ENCODE measurements at places on chromosomes 3 and 15.

- no peak for DNase-seq
These were observed 18.1 kb downstream of the MB21D2 start for GRCh38 chr3:192899540-192899982.

DNA sequence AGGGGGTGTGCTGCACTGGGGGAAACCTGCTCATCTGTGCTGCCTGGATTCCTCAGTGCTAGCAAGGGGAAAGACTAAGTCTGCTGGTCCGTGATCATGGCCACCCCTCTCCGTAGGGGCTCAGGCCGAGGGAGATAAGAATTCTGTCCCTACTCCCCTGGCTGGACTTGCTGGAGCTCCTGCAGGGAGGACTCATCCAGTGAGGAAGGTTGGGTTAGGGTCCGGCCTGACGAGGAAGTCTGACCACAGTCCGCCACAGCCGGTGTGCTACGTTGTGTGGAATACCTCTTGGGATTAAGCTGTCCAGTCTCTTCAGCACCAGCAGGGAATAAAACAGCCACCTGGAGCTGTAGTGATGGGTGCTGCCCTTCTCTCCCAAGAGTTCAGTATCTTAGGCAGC, 1309.1 kb upstream of the CADM2 start:
- no peak for DNase-seq

- DNase-seq: no peak
These were observed 69.5 kb upstream of the NEO1 start for GRCh38 chr15:72982714-72983113.

GRCh38 chr3:57655727-57656126, 37.1 kb downstream of the DENND6A start:
- DNase-seq: no peak

DNA sequence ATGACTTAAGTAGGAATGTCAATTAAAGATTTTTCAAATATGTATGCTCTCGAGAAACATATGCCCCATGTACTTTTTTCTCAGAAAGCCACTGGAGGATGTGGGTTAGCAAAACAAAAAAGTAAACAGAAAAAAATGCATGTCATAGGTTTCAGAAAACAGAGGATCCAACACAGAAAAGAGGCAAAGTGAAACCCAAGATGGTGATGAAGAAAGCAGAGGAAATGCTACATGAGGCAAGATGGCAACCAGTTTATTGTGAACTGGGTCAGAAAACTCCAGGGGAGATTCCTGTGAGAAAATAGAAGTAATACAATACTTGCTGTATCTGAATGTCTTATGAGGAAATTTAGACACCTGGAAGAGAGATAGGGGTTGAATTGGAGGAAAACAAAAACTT, 30.8 kb upstream of the EOMES start:
- no peak for DNase-seq

DNA sequence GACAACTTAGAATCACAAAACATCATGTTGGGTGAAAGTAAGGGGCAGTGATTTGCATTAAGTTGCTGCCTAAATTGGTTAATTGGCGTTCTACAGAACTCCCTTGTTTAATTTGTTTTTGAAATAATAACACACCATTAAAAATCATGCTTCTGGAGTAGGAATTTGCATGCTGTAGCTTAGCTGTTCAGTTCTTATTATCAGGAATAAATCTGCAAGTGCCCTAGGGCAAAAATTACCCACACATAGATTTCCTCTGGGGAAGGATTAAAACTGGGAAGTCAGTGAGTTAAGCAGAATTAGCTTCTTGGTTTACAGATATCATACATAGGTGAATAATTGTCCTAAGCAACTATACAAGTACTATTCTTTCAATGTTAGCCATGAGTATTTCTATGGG, 381.6 kb upstream of the NAALADL2 start:
- no peak for DNase-seq
